Right cardiac atrium (tissue), 5 donors: ENCODE measurements at places on chromosomes 2 and 18. TPM values are rescaled to one million over a fixed set of nuclear protein-coding genes. Genes with fewer than 3 reads are reported as not detected.

- no peak for DNase-seq
Measured at GRCh38 chr2:69575926-69576325, 67.6 kb downstream of the AAK1 start.

Gene ZSWIM2
- not detected for polyA plus RNA-seq

- no peak for DNase-seq
Measured at GRCh38 chr18:58228176-58228575, 184.2 kb downstream of the NEDD4L start.

Gene TTC31
- 11.4 TPM for polyA plus RNA-seq

DNA sequence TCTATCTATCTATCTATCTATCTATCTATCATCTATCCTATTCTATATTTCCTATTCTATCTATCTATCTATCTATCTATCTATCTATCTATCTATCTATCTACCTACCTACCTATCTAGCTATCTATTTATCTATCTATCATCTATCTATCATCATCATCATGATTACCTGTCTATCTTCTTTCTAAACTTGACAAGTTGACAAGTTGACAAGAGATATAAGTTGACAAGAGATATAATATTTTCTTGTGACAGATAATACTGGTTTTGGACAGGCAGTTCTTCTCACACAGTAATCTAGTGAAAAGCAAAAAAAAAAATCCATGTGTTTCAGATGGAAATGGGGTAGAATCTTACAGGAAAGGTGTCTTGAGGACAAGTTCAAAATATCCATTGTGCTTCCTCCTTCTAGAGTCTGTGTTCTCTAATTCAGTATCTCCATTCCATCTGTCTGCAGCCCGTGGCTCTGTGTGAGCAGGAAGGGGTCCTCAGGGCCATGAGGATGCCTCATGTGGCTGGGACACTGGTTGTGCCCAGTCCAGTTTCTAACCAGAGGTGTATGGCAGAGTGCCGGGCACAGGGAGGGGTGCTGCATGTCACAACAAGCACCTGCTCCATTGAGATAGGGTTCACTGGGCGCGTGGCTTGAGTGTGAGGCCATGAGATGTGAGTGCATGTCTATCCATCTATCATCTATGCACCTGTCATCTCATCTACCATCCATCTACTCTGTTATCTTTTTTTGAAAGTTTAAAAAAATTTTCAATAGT is 212.4 kb upstream of the PXDN start:
- no peak for DNase-seq

GRCh38 chr18:6956495-6956894 is 161.1 kb downstream of the LAMA1 start:
- DNase-seq = no peak

DNA sequence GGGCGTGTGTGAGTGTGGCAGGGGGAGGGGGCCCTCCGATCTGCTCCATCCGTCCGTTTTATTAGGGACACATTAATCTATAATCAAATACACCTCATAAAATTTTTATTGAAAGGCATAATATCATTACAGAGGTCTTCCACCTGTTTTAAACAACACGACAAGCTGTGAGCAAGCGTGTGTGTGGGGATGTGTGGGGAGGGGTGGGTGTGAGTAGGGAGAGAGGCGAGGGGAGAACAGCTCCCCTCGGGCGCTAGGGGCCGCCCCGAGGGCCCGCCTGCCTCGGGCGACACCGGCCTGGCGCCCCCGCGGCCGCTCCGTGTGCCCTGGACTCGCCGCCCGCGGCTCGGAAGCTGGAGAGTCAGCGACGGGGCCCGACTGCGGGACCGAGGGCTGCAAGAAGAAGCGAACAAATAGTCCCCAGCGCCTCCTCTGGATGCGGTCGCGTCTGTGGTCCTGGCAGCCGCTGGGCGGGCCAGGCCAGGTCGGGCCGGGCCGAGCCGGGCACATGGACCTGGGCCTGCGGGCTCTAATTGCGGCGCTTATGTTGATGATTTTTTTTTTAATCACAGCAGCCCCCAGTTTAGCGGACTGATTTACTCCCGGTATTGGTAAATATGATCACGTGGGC is 352 bp upstream of the HOXD9 start:
- DNase-seq = no peak

Gene APLF
- 0.72 TPM for polyA plus RNA-seq

DNA sequence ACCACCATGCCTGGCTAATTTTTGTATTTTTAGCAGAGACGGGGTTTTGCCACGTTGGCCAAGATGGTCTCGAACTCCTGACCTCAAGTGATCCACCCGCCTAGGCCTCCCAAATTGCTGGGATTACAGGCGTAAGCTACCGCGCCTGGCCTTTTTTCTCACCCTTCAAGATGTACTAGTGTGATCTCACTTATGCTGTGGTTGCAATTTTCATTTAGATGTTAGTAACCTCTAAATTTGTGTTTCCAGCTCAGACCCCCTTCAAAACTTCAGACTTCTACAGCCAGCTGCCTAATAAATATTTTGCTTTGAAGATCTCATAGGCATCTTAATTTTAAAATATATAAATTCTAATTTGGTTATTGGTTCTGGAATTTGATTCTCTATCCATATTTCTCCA is 8.0 kb downstream of the SLC38A11 start:
- no peak for DNase-seq

Gene TTN
- 266 TPM for polyA plus RNA-seq

DNA sequence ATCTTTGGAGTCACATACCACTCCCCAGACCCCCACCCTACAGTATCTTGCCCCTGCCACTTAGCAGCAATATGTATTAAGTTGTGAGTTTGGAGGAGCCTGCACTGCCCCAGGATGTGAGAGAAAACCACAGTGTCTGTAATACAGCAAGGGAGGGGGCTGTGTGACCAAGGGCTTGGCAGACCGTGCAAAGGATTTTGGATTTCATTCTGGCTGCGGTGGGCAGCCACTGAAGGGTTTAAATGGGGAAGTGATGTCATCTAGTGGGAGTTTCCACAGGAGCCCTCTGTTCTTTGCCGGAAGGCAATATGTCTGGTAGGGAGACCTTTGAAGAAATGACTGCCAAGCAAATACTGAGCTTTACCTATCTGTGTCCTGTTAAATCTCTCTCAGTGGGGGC is 202.4 kb downstream of the FHOD3 start:
- DNase-seq = no peak

- DNase-seq = peak; percentile 63
Measured at GRCh38 chr2:109124982-109125592, 3.9 kb upstream of the SH3RF3 start.

Gene AQP12B
- polyA plus RNA-seq = not detected

Gene IL18RAP
- polyA plus RNA-seq = 0.18 TPM

Gene NYAP2
- not detected for polyA plus RNA-seq

- no peak for DNase-seq
Measured at GRCh38 chr2:68093634-68094033, 30.8 kb upstream of the C1D start.

Gene GALNT14
- polyA plus RNA-seq = 0.25 TPM

GRCh38 chr2:29273685-29274611 is 158.7 kb downstream of the CLIP4 start:
- no peak for DNase-seq

- DNase-seq = no peak
Measured at GRCh38 chr2:187167491-187167890, 280.6 kb downstream of the CALCRL start.

DNA sequence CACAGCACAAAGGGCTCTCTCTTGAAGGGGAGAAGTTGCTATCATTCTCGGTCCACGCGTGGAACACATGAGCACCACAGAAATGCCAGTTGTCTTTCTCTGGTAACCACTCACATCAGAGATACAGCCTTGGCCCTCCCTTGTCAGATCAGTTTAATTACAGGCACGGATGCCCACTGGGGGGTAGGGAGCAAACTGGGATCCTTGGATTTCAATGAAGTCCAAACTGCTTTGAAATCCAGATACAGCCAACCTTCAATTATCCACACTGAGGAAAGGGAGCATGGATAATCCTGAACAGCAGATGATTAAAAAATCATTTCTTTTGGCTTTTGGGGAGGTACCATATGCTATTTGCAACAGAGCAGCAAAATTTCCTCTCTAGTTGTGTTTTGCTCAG is 63.7 kb upstream of the DAPL1 start:
- DNase-seq = no peak

DNA sequence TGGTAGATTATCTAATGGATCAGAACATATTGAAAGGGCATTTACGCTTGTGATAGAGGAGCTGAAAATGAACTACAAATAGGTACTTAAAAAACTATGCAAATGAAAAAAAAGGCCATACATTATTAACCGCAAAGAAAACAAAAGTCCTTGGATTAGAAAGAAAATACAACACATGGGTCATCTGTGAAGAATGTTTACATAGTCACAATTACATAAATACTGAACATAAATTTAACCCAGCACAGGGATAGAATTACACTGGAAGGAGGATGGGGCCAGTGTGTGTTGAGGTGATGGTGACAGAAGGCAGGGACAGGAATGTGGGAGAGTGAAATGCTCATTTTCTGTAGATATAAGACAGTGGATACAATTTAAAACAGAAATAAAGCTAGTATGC is 6.6 kb downstream of the NTSR2 start:
- DNase-seq = no peak

GRCh38 chr2:146414456-146414855 is 1430.4 kb upstream of the ACVR2A start:
- no peak for DNase-seq

GRCh38 chr2:128580988-128581848 is 262.6 kb upstream of the HS6ST1 start:
- no peak for DNase-seq

DNA sequence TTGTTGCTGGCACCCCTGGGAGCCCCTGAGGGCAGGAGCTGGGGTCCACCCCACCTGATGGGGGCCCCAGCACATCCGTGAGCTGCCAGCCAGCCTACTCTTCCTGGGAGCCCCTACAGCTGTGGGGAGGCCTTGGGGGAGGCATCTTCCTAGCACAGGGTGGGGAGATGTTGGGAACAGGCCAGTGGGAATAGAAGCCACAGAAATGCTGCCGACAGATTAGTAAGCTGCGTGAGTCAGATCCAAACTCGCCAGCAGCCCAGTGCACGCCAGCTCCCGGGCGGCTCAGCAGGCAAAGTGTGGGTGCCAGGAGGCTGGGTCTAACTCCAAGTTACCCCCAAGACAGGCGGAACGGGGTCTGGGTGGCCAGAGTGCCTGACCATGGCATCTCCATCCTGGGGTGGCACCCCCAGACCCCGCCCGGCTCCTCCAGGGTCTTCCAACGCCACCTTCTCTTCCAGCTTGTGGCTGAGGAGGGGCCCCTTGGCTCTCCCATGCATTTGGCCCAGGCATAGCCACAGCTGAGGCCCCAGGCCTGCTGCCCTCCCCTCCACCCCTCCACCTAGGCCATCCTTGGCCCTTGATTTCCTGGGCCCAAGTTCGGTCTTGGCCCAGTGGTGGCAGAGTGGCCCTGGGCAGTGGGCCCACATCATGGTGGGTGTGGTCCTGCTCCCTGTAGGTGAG is 15.3 kb downstream of the CROCC2 start:
- DNase-seq = peak; percentile 91

Gene TUBA3E
- polyA plus RNA-seq = 28.8 TPM

DNA sequence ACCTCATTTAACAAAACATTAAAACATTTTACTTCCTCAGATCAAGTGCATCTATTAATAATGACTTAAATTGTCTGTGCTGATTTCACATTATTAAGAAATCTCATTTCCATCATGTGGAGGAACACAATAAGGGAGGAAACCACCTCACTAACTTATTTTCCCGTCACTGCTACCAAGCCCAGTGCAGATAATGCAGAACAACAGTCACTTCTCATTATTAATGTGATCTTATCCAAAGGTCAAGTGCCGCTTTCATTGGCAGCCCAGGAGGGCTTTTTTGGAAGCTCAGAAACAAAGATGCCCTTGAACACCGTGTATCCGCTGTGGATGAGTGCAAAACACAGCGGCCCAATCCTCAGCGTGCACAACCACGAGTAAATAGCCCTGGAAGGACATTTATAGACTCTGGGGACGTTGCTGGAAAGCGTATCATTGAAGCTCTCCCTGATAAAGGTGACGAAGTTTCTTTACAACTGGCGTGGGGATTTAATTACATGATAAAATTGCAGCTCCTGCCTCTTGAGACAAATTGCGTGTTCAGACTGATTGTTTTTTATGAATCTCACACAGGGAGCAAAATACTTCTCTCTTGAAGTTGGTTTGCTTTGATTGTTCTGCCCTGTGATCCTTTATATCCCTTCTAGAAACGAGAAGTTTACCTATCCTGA is 13.2 kb downstream of the ASB18 start:
- no peak for DNase-seq

GRCh38 chr2:239881561-239882320 is 143.4 kb downstream of the NDUFA10 start:
- DNase-seq = peak; percentile 71

Gene GNAL
- polyA plus RNA-seq = 3.5 TPM

Gene PARD3B
- 3.0 TPM for polyA plus RNA-seq

- DNase-seq = peak; percentile 20
Measured at GRCh38 chr2:49222975-49223528, 68.7 kb upstream of the FSHR start.

DNA sequence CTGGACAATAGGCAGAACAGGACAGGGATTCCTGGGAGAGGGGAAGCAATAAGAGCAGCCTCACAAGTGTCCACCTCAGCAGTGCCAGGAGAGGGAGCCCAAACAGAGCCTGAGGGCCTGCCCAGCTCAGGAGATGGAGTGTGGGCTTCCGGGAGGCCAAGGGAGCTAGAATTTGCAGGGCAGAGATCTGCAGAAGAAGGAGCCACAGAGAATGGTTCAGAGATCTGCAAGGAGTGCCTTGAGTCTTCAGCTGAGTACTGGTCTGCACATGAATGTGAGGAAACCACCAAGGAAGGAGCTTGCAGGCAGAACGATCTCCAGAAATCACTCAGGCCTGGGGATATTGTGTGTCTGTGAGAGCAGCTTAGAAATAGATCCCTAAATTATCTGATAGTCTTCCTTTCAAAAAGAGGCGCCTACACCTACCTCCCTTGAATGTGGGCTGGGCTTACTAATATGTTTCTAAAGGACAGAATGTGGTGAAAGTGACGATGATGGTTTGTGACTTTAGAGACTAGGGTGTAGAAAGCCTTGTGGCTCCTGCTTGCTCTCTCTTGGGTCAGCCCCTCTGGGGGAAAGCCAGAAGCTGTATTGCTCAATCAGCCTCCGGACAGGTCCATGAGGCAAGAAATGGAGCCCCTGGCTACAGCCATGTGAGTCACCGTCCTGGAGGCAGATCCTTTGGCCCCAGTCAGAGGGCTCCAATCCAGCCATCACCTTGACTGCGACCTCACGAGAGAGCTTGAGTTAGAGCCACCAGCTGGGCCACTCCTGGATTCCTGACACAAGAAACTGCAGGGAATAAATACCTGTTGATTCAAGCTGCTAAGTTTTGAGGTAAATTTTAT is 7.6 kb upstream of the LPIN1 start:
- DNase-seq = peak; percentile 83

Gene SKOR2
- polyA plus RNA-seq = not detected

DNA sequence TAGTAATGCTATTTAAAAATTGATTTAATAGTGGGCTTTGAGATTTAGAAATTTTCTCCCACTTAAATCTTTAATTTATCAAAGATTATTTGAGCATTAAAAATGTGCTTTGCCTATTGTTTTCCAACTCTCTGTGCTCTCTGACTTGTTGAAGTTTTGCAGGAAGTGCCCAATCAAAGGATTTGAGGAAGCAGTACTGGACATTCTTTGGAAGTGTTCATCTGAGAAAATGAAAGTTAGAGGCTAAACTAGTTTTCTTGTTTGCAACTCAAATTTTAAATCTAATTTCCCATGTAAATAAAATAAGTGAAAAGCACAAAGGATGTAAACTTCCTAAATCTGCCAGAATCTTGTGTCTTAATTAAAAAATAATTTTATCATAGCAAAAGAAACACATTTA is 89.1 kb downstream of the CAMKMT start:
- no peak for DNase-seq
